ENCODE measurements at places on chromosomes 1 and 21.

DNA sequence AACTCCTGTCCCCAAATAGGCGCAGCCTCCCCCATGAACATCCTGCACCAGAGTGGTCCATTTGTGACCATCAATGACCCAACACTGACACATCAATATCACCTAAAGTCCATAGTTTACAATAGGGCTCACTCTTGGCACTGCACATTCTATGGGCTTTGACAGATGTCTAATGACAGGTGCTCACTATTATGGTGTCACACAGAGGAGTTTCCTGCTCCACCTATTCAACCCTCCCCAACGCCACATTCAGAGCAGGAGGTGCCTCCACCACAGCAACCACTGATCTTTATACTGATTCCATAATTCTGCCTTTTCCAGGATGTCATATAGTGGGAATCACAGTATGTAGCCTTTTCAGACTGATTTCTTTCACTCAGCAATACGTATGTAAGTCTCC is 24.2 kb downstream of the GNG4 start:
- DNase-seq: no peak

DNA sequence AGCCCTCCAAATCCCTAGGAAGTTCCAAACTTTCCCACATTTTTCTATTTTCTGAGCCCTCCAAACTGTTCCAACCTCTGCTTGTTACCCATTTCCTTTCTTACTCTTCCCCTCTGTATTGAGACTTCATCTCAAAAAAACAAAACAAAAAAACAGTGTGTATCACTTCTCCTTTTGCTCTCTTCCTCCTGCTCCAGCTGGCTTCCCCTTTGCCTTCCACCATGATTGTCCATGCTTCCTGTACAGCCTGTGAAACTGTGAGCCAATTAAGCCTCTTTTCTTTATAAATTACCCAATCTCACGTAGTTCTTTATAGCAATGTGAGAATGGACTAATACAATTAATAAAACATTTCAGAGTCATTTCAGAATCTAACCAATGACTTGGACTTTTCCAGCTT is 69.6 kb upstream of the KRTAP19-8 start:
- no peak for DNase-seq

DNA sequence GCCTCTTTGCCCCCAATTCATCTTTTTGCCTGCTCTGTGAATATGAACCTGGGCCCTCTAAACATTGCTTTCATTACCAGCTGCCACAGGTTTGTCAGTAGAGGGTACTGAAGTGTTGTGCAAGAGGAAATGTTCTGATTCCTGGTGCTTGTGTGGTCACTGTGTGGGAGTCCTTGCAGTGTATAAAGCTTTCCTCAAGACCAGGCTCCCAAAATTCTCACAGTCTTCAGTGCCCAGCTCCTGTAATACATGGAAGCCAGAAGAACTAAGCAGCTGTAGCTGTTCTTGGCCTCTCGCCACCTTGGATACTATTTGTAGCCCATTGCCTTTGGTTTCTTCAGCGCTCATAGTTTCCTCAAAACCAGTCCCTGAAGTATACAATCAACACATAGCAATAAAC is 1046.2 kb downstream of the BRINP3 start:
- no peak for DNase-seq

GRCh38 chr1:51316846-51317120 is 13.6 kb downstream of the TTC39A start:
- no peak for DNase-seq

DNA sequence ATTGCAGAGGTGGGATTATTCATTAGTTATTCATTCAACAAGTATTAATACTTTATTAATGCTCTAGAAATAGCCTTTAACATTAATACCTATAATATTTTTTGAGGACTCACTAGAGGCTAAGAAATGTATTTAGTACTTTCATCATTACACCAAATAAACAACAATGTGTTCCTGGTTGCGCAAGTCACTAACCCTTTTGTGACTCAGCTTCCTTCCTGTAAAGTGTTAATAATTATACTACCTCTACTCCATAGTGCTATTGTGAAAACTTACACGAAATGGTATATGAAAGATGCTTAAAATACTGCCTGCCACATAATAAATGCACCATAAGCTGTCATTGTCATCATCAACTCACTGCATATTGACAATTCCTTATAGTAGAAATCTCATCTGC is 431.0 kb downstream of the DPYD start:
- no peak for DNase-seq

DNA sequence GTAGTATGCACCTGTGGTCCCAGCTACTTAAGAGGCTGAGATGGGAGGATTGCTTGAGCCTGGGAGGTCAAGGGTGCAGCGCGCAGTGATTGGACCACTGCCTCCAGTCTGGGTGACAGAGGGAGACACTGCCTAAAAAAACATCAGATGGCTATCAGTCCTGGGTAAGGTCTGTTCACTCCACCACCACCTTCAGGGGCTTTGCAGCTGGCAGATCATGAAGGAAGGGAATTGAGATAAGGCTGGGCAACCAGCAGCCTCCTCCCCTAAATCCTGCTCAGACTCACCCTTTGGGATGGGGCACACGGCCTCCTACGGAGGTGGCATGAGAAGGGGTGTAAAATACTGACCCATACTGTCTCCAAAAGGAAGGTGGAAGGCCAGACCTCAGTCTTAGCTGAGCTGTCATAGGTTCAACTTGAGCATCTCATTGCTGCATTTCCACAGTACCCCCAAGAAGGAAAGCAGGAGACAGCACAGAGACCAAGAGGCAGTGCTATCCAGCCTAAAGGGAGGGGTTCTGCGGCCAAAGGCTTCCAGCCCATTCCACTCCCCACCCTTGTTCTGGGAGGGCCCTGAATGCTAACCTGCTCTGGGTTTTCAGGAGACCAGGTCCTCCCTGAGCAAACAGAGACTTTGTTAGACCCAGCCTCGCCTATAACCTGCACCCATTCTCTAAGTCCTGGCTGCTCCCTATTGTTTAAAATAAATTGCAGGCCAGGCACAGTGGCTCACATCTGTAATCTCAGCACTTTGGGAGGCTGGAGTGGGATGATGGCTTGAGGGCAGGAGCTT is 13.7 kb downstream of the SLC45A3 start:
- no peak for DNase-seq

- no peak for DNase-seq
Observed at GRCh38 chr1:38303843-38304242, 257.2 kb upstream of the POU3F1 start.

- no peak for DNase-seq
Observed at GRCh38 chr1:100627054-100627716, 89.2 kb downstream of the GPR88 start.

GRCh38 chr1:225593414-225593813 is 59.5 kb downstream of the ENAH start:
- DNase-seq: no peak

DNA sequence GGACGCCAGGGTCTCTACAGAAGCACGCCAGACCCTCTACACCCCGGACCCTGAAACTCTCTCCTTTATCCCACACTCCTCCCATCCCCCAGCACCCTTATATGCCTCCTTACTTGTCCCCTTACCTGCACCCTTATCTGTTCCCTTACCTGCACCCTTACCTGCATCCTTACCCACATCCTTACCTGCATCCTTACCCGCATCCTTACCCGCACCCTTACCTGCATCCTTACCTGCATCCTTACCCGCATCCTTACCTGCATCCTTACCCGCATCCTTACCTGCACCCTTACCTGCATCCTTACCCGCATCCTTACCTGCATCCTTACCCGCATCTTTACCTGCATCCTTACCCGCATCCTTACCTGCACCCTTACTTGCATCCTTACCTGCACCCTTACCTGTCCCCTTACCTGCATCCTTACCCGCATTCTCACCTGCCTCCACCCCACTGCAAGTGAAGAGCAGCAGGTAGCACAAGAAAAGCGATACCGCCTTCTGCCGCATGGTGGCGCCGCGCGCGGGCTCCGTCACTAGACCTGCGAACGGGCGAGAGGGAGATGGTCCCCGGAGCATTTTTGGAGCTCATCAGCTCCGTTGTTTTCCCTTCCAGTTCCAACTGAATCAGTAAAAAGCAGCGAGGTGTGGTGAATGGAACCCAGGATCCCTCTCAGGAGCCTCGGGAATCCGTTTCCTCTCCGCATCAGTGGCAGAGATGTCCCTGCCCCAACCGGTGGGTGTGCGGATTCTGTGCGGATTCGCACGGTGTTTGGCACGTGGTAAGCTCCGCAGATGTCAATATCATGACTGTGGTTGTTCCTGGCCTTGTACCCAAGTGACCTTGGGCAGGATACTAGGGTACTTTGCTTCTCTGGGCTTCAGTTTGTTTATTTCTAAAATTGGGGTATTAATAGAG is 2.9 kb downstream of the IFI6 start:
- no peak for DNase-seq

DNA sequence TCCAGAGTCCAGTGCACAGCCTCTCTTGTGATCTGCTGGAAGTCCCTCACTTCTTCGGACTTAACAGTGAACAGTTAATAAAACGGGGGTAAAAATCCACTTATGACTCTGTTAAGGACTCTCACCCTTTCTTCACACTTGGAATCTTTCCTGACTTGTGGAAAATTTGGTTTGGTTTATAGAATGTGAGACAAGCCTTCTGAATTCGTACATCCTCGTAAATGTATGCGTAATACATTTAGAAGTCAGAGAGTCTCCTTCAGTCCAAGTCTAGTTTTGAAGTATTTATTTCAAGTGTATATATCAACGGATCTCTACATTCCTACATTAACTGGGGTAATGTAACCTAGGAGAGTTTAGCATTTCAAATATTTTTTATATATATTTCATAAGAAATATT is 270.4 kb downstream of the KCNJ6 start:
- no peak for DNase-seq

- no peak for DNase-seq
Observed at GRCh38 chr1:176717066-176717750, 254.2 kb downstream of the PAPPA2 start.

DNA sequence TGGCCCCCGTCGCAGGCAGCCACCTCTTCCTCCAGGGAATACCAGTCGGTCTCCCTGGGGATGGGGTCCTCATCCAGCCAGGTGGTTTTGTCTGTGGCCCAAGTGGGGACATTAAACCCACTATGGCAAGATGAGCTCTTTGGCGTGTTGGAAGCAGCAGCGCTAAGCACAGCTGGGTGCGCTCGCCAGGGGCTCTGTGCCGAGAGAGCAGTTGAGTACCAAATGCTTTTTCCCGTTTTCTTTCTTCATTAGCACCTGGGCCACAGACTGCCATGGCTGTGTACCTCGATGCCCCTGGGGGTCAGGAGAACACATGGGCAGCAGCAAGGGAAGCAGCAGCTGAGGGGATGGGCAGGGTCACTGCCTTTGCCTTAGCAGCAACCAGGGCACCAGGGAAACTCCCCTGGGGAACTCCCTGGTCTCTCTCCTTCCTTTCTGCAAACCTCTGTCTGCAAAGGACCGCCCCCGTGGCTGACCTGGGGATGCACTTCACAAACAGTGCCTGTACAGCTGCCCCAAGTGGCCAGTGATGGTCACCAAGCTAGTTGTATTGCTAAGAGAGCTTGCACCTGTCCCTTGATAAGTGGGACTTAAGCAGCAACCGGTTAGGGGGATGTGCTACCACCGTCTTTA is 31.1 kb downstream of the EDARADD start:
- DNase-seq: peak; percentile 42

GRCh38 chr1:1290238-1290731 is 10.0 kb downstream of the SCNN1D start:
- DNase-seq: no peak

GRCh38 chr1:11311816-11312755 is 39.1 kb downstream of the UBIAD1 start:
- no peak for DNase-seq

DNA sequence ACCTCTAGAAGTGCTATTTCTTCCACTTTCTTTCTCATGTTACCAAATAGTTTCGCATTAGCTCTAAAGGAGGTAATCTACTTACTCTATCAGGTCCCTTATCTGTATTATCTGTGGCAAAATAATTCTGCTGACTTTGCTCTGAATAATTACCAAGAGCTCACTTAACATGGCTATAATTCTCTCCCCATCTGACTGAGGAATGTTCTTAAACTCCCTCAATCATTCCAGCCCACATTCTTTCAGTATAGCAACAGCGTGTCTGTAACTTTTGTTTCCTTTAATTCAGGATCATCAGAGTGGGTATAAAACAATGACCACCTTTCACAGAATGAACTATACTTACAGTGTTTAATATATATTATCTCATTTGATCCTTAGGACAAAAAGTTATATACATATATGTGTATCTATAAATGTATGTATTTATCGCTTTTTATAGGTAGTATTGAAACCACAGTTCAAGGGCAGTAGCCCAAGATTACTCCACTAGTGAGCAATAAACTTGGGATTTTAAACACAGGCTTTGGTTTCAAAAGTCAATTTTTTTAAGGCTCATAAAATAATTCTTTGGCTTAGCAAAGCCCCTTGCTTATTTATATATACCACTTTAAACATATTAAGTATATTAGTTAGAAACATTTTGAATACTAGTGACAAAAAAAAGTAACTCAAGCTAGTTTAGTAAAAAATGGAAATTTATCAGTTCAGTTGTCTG is 36.1 kb upstream of the ST6GALNAC3 start:
- DNase-seq: no peak

DNA sequence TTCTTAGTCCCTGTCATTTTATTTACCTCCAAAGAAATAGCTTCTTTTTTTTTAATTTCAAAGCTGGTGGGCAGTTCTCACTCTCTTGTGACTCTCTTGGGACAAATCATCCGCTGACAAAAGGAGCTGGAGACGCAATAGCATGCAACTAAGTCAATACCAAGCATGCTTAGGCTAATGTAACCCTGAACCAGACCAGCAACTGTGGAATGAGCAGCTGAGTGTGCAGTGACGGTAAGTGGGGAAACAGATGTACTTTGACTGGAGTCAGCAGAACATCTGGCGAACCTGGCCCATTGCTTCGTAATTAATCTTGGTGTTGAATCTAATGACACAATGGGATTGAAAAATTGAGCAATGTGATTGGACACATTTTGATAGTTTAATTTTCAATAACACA is 280.7 kb upstream of the PLXNA2 start:
- DNase-seq: no peak

GRCh38 chr1:227219715-227220292 is 98.5 kb downstream of the CDC42BPA start:
- no peak for DNase-seq

DNA sequence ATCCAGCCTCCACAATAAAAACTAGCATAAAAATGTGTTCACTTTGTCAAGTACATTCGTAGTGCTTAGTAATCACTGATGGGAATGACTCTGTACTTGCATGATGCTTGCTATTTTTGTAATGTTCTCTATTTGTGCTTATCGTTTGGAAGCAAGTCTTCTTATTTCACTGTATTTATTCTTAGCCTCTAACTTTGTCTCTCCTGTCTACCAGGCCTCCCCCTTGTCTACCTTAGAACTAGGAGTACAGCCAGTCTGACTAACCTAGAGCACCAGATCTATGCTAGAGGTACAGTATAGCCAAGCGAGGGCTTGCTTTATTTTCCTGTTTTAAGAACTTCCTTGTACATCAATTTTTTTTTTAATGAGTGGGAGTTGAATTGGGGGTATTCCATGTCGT is 108.2 kb downstream of the VPS13D start:
- no peak for DNase-seq

- no peak for DNase-seq
Observed at GRCh38 chr1:67314696-67315095, 7.0 kb downstream of the IL12RB2 start.

- no peak for DNase-seq
Observed at GRCh38 chr1:154548028-154548427, 10.4 kb downstream of the UBE2Q1 start.

GRCh38 chr1:241611736-241612135 is 28.4 kb downstream of the CHML start:
- no peak for DNase-seq

- DNase-seq: no peak
Observed at GRCh38 chr1:96515430-96515829, 206.2 kb upstream of the PTBP2 start.

GRCh38 chr1:110525249-110525595 is 6.2 kb upstream of the KCNA10 start:
- DNase-seq: no peak

- DNase-seq: no peak
Observed at GRCh38 chr1:230907472-230908205, 39.3 kb upstream of the C1orf198 start.

All from GM12878 (cell line).